ENCODE measurements at places on chromosomes 6 and 20. TPM values are rescaled to one million over a fixed set of nuclear protein-coding genes. Genes with fewer than 3 reads are reported as not detected.

DNA sequence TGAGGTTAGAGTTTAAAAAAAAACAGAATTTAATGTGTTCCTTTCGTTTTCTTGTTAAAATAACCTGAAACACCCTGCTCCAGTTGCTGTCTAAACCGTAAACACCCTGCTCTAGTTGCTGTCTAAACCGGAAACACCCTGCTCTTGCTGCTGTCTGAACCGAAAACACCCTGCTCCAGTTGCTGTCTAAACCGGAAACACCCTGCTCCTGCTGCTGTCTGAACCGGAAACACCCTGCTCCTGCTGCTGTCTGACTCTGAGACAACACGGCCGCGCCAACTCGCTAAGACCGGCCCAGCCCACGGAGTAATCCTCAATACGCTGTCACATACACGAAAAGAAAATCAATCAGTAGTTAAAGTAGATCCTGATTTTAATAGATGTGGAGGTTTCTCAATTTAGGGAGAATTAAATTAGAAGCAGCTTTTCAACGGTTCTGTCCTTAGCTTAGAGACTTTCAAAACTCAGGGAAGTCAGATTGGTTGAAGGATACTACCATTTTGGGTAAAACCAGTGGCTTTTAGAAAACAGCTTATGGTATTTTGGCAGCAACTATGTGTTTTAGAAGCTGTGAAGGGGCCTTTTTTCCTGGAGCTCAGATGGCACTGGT is 98.3 kb downstream of the RAMACL start:
- peak; percentile 87 for DNase-seq

DNA sequence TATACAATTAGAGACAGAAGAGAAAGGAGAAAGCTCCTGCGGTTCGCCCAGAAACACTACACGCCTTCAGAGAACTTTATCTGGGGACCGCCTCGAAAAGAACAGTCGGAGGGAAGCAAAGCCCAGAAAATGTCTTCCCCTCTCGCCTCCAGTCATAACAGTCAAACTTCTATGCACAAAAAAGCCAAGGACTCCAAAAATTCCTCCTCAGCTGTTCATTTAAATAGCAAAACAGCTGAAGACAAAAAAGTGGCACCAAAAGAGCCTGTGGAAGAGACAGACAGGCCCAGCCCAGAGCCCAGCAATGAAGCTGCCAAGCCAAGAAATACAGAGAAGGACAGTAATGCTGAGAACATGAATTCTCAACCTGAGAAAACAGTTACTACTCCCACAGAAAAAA is 12.9 kb downstream of the OGFRL1 start:
- DNase-seq = no peak

GRCh38 chr6:150392452-150393220 is 23.8 kb downstream of the IYD start:
- DNase-seq = no peak

- no peak for DNase-seq
Measured at GRCh38 chr20:53933232-53933846, 137.1 kb downstream of the BCAS1 start.

MTFR2 gene
- polyA plus RNA-seq = 0.55 TPM

TNF gene
- polyA plus RNA-seq = 3.9 TPM
